BJ (cell line): ENCODE measurements at places on chromosomes 11 and 22. TPM values are rescaled to one million over a fixed set of nuclear protein-coding genes. Genes with fewer than 3 reads are reported as not detected.

- no peak for DNase-seq
These were observed 29.4 kb downstream of the AMBRA1 start for GRCh38 chr11:46564459-46564858.

DNA sequence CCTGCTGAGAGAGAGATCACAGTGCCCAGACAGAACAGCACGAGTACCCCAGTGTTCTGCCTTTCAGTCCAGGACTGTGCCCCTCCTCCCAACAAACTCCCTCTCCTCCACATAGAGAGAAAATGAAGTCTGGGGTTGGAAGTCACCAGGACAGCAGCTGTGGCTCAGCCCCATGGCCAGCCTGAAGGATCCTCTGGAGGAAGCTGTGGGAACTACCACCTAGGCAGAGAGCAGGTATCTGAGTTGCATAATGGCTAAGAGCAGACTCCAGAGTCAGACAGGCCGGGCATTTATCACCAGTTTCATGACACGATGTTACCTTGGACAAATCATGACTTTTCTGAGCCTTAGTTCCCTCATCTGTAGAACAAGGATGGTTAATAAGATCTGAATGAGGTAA, 61.2 kb upstream of the RRAS2 start:
- DNase-seq, result no peak

GRCh38 chr22:43923191-43923590, 414 bp upstream of the PNPLA3 start:
- DNase-seq, result no peak

The ANGPTL5 gene
- polyA plus RNA-seq, result not detected in 2 replicates

The CHRNA10 gene
- 0.49 and 0.63 TPM in 2 replicates for polyA plus RNA-seq

The CENPM gene
- 18.6 and 30.4 TPM in 2 replicates for polyA plus RNA-seq
